ENCODE measurements at places on chromosomes 5 and 9.

- no peak for DNase-seq
These were observed 10.9 kb downstream of the DNLZ start for GRCh38 chr9:136352682-136353081.

DNA sequence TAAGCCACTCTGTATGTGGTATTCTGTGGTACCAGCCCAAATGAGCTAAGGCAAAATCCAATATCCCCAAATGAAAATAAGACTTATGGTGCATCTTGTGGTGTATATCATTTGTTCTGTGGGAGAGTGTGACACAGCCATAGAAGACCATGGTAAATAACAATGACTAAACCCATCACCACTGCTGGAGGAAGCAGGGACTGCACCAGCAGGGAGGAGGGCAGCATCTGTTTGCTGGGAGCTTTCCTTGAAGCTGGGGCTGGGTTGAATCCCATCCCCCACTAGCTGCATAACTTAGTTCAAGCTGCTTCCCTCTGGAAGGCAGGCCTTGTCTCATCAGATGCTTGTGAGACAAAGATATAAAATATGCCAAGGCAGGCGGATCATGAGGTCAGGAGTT lies 14.2 kb downstream of the GADD45G start:
- no peak for DNase-seq

GRCh38 chr9:38130724-38131123 lies 61.7 kb upstream of the SHB start:
- no peak for DNase-seq

DNA sequence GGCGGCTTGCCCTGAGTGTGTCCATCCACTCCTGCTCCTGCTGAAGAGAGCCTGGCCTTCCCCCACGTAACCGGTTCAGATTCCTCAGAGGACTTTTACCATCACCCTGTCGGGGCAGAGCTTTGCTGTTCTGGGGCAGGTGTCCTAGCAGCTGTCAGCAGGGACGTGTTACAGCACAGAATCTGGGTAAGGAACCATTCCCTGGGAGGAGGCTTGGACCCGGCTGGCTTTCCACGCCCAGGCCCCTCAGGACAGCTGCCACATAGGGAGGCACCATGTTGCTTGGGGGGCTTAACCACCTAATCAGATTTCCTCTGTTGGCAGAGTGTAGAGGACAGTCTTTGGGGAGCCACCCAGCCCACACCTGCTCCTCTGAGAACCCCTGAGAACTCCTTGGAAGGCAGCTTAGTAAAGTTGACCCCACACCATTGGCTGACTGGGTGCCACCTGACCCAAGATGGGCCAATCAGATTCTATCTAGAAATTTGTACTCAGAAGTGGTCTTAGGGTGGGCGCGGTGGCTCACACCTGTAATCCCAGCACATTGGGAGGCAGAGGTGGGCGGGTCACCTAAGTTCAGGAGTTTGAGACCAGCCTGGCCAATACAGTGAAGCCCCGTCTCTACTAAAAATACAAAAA lies 23.3 kb upstream of the EEIG1 start:
- no peak for DNase-seq

DNA sequence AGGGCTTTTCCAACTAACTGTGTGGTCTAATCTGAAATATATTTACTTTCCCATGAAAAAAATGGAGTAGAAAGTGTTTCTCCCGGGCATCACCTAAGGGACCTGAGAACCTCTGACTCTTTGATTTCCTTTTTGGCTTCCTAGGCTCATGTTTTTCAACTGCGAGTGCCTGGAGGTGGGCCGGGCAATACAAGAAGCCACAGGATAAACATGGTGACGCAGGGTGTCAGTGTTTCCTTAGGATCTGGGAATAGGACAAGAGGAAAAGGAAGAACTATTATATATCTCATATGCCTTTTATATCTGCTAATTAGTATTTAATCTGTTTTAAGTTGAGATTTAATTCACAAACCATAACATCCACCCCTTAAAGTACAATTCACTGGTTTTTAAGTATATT lies 11.4 kb upstream of the LECT2 start:
- no peak for DNase-seq

DNA sequence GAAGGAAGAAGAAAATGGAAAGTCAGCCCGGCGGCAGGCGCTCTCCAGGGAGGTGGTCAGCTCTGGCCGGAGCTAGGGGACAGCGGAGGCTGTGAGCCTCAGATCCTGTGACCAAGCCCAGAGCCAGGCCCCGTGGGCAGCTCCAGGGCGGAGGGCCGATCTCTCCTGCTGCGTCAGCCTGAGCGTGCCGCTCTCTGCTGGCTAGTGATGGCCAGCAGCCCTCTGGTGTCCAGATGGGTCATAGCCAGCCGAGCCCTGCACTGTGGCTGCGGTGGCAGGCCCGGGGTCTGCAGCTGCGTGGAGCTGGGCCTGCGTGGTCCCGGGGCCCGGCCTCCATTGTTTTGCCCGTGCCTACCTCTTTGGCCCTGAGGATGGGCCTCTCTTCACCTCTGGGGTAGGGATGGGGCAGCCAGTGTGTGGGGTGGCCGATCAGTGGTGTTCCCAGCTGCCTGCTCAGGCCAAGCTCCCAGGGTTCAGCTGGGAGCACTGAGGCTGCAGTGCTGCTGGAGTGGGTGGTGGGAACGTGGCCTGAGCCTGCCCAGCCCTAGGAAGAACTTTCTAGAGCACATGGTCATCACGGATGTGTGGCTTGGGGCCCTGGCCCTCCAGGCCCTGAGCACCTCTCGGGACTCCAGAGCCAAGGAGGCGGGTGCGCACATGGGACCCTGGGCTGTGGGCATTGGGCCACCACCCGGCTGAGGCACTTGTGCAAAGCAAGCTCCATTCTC lies 17.1 kb upstream of the NRARP start:
- DNase-seq = no peak

- no peak for DNase-seq
These were observed 43.9 kb upstream of the EGFL7 start for GRCh38 chr9:136618580-136619547.

- no peak for DNase-seq
These were observed 192.9 kb downstream of the RAB3C start for GRCh38 chr5:58775701-58776262.

- DNase-seq = no peak
These were observed 127.6 kb downstream of the MVB12B start for GRCh38 chr9:126454215-126454614.

GRCh38 chr5:79030663-79031484 lies 38.6 kb downstream of the DMGDH start:
- no peak for DNase-seq

DNA sequence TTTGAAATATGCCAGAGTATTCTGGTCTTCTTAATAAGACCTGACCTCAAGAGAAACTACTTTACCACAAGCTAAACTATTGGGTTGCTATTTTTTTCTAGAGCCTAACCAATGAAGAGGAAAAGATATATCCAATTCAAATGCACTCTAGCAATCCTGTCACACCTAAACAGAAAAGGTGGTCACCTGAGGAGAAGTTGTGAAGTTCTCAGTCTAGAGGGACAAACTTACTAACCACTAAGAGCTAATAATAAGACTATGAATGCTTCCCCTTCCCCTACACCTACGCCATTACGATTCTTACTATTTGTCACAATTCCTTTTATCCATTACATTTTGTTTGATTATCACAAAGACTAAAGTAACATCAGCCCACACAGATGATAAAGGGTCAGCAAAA lies 29.7 kb downstream of the RLN2 start:
- no peak for DNase-seq

DNA sequence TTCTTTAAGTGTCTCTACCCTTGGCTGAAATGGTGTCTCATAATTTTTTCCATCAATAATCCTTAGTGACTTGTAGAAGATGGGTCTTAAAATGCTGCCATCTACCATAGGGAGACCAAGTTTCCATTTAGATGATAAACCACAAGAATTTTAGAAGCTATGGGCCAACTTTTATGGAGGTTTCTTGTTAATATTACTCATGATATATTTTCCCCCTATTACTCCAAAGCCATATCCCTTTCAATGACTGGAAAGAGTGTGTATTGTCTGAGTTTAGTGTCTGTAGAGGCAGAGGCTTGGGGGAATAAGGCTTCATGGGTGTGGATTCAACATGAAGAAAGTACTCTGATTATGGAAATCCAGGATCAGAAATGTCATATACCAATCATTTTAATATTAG lies 507.3 kb upstream of the TNC start:
- no peak for DNase-seq

DNA sequence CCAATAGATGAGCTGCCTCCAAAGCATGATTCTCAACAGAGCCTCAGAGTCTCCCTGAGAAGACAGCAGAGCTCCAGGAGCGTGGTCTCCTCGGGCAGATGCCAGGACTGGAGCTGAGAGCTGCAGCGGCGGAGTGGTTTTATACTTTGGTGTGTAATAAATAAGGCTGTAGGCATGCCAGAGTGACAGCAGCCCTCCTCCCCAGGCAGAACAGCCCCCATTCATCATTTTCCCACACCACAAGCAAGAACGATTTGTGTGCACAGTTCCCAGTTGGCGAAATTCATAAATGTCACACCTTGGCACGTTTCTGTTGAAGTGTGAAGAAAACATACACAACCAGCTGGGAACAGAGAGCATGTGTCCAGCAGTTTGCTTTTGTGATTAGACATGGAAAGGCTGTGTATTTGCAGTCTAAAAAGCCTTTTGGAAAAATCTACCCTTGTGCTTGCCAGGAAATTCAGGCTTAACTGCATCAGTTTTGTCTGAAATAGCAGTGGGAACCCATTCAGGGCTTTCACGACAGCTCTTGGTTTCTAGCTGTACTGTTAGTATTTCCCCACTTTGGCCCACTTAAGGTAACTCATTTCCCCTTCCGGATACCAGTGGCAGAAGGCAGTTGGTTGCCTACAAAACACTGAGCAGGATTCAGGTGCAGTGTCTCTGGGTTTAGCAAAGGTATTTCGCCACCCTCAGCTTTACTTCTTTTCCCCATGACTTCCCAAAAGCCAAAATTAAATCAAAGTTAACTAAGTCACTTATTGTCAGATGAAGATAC lies at the start of gene C1QTNF3:
C1QTNF3 (minus strand) TSS at position 115 of the 778 bp plus-strand sequence; CDS start at position 27, 88 bp downstream.
- no peak for DNase-seq

DNA sequence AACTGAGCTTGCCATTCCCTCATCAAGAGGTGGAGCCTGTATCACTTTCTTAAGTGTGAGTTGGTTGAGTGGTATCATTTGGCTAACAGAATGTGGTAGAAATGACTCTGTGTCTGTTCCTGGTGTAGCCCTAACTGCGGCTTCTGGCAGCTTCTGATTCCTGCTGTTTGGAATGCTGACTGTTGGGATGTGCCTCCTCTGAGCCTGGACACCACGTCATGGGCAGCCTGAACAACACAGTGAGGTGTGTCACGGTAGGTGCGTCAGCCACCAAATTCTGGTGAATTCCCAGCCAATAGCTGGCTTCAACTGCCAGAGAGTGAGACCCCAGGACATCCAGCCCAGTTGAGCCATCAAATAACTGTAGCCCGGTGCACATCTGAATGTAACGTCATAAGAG lies 6.1 kb upstream of the C9orf152 start:
- DNase-seq = no peak

DNA sequence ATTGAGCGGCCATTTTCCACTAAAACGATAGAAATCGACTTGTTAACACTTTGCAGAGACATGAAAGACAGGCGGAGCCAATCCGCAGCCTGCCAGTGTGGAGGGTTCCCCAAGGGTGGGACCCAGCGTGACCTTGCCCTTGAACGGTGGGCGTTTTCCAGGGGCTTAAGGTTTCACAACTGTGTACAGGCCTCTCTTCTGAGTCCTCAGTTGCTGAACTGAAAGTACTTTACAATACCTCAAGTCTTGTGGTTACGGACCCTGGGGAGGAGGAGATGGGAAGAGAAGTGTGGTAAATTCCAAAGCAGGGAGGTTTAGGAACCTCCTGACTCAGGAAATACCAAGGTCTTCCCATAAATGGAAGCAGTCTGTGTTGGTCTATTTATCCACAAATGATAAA lies 68.2 kb upstream of the CKMT2 start:
- DNase-seq = no peak

GRCh38 chr5:92923885-92924284 lies 657.1 kb downstream of the NR2F1-AS1 start:
- no peak for DNase-seq

- DNase-seq = no peak
These were observed 347.1 kb upstream of the MPDZ start for GRCh38 chr9:13626601-13627000.

DNA sequence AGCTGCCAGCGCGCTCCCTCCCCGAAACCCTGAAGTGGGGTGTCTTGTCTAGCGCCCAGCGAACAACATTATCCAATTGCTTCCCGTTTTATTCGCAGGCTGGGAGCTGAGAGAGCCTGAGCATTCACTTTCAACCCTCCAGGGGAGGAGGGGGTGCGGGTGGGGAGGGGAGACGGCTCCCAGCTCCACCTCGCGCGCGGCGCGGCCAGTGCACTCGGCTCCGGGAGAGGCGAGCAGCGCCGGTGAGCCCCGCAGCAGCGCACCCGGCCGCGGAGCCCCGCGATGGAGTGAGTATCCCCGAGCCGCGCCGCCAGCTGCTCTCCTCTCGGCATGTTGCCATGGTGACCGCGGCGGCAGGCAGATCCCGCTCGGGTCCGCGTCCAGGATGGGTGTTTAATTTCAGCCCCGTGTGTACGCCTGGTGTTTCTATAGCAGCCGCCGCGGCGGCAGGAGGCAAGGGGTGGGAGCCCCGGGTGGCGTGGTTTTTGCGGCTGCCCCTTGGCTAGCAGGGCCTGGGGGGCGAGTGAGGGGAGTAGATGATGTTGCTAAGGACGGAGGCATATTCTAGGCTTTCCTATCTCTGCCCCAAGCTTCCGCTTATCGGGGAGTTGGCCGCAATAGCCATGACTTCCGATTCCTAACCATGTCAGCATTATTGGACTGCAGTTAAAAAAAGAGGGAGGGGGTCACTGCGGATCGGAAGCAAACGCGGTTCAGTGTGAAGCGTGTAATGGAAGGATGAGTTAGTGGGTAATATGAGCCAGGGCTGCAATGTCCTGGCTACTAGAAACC lies 139.2 kb upstream of the PALM2AKAP2 start:
- DNase-seq = no peak

GRCh38 chr9:133690081-133690561 lies 48.0 kb downstream of the SARDH start:
- DNase-seq = no peak

GRCh38 chr9:83141887-83142286 lies 78.9 kb upstream of the RASEF start:
- DNase-seq = no peak

GRCh38 chr9:122406070-122406890 lies 35.5 kb downstream of the PTGS1 start:
- DNase-seq = no peak

DNA sequence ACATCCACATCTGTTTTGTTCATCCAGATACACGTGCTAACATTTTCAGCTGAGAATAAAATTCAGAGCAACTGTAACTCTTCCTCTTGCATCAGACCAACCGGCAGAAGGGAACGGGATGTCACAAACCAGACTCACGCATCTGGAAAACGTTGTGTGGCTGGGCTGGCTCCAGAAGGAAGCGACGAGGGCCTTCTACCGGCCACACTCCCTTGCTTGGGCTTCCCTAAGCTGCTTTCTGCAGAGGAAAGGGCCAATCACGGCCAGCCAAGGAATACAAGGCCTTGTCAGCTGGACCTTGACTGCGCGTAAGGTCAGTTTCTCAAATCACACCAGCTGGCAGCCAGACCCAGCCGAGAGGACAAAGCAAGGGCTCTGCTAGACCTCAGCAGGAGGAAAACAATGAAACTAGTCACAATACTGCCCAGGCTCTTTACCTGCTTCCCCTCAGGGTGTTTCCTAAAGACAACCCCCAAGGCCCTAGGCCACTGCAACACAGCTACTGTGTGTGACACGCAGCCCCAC lies 106.1 kb downstream of the THBS4 start:
- DNase-seq = no peak
